ENCODE measurements at places on chromosomes 1 and 21. TPM values are rescaled to one million over a fixed set of nuclear protein-coding genes. Genes with fewer than 3 reads are reported as not detected.

GRCh38 chr1:45334308-45335245, 5.4 kb upstream of the TOE1 start:
- H3K36me3 ChIP-seq, result peaks cover 47% of the 10 kb centered on the region
- peak; percentile 83 for DNase-seq
- H3K27ac ChIP-seq, result no peak overlapping the region
- H3K4me1 ChIP-seq, result peaks cover 3% of the 10 kb centered on the region
- no peaks in the 10 kb centered on the region for H3K27me3 ChIP-seq

SPRR2A gene
- not detected for total RNA-seq

FAM163A gene
- not detected for total RNA-seq

GRCh38 chr1:61412601-61413000, 312.3 kb downstream of the TM2D1 start:
- H3K4me1 ChIP-seq, result no peaks in the 10 kb centered on the region
- DNase-seq, result no peak
- H3K27me3 ChIP-seq, result no peaks in the 10 kb centered on the region
- H3K36me3 ChIP-seq, result no peaks in the 10 kb centered on the region

HUNK gene
- 6.5 TPM for total RNA-seq

GRCh38 chr1:86018283-86018923, 138.2 kb downstream of the COL24A1 start:
- no peak overlapping the region for H3K4me3 ChIP-seq
- no peaks in the 10 kb centered on the region for H3K4me1 ChIP-seq
- no peak overlapping the region for H3K27ac ChIP-seq
- DNase-seq, result peak; percentile 54

PROK1 gene
- not detected for total RNA-seq

F13B gene
- total RNA-seq, result not detected

DNA sequence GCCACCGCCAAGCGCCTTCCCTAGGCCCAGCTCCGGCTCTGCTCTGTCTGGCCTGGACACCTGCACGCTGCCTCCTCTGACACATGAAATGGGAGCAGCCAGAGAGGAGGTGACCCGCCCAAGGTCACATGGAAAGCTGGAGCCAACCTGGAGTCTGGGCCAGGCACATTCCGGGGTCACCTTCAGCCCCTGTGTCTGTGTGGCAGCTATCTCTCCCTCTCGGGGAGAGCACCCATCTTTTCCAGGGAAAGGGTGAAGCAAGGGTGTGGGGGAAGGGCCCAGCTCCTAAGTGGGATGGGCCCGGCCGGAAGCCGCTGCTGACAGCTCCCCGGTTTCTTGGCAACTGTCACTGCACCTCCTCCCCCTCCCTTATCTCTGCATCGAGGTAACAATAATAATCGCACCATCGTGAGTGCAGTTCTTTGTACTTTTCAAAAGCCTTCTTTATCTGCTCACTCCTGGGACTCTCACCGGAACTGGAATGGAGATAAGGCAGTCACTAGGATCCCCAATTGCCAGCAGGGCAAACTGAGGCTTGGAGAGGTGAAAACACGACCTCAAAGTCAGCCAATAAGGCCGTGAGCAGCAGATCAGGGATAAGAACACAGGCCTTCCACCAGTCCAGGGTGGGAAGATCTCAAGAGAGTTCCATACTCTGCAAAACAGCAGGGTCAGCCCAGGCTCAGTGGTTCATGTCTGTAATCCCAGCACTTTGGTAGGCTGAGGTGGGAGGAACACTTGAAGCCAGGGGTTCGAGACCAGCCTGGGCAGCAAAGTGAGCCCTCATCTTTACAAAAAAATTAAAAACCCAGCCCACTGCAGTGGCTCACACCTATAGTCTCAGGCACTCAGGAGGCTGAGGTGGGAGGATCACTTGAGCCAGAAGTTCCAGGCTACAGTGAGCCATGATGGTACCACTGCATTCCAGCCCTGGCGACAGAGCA, 36.9 kb downstream of the RAP1GAP start:
- no peaks in the 10 kb centered on the region for H3K36me3 ChIP-seq
- DNase-seq, result no peak
- no peaks in the 10 kb centered on the region for H3K27me3 ChIP-seq
- no peak overlapping the region for H3K4me3 ChIP-seq

DNAJC28 gene
- total RNA-seq, result 5.8 TPM

- no peak overlapping the region for H3K4me3 ChIP-seq
- H3K36me3 ChIP-seq, result no peaks in the 10 kb centered on the region
- DNase-seq, result no peak
- no peak overlapping the region for H3K27ac ChIP-seq
Observed at GRCh38 chr1:240847325-240847724, 235.4 kb upstream of the GREM2 start.

WASF2 gene
- 107 TPM for total RNA-seq

PEX14 gene
- total RNA-seq, result 26.0 TPM

DNA sequence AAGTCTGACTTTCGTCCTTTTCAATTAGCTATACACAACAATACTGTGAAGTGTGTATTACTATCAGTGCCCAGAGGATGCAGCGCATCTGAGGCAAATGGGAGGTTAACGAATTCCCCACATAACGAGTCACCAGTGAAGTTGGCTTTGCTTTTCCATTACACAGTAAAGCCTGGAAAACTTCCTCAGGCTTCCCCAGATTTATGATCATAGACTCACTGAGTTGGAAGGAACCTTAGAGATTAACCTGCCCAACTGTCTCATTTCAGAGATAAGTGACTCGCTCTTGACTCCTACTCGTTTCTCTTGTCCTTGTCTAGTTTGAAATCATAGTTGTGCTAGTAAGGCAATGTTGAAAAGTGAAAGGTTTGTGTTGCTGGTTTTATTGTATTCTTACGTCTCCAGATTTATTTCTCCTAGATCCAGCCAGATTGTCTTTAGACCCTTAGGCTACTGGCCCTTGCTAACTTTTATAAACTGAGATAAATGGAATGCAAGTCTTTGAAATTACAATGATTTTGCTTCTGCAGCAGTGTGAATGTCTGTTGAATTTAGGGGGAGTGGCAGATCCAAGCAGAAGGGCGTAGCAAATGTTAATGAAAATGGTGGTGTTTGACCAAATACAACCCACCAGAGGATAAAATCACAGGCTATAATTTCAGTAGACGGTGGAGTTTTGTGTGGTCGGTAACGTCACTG, 17.3 kb downstream of the S1PR1 start:
- no peak overlapping the region for H3K27ac ChIP-seq
- H3K4me3 ChIP-seq, result no peak overlapping the region
- H3K27me3 ChIP-seq, result no peaks in the 10 kb centered on the region
- no peak for DNase-seq
- H3K4me1 ChIP-seq, result peaks cover 4% of the 10 kb centered on the region

DNA sequence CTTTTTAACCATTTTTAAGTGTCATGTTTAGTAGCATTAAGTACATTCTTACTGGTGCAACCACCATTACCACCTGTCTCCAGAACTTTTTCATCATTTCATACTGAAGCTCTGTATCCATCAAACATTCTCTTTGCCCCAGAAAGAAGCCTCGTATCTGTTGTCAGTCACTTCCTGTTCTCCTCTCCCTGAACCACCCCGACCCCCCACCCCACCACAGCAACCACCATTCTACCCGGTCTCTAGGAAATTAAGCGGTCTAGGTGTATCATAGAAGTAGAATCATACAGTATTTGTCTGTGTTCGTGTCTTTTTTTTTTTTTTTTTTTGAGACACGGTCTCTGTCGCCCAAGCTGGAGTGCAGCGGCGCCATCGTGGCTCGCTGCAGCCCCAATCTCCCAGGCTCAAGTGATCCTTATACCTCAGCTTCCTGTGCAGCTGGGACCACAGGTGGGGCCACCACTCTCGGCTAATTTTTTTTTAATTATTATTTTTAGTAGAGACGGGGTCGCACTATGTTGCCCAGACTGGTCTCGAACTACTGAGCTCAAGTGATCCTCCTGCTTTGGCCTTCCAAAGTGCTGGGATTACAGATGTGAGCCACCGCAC, 23.7 kb upstream of the EPHA8 start:
- H3K4me3 ChIP-seq, result no peak overlapping the region
- H3K36me3 ChIP-seq, result no peaks in the 10 kb centered on the region
- H3K27ac ChIP-seq, result no peak overlapping the region

DNA sequence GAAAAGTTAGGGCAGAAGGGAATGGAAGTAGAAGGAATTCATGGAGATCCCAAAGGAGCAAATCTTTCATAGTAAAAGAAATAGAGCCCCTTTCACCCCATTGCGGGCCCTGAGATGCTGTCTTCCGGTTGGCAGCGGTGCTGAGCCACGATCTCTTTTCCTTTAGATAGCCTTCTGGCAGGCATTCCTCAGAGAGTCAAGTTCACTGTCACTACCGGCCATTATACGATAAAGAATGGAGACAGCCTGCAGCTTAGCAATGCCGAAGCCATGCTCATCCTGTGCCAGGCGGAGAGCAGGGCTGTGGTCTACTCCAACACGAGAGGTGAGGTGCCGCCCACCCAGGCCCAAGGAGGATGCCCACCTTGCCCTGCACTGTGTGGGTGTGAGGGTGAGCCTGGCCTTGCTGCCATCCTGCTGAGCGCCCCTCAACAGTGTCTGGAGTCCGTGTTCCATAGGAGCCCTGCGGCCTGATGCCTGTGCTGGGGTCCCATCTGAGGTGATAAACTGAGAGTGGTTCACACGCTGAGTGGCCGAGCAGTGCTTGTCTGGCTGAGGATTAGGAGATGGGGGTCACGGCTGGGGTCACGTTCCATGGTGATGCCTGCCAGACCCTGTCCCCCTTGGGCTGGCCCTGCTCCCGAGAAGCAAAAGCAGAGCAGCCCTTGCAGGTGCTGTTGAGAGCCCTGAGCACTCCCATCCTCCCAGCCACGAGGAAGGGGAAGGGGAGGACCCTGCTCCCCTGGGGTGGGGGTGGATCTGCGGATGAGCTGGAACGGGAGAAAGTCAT, 20.4 kb upstream of the PWP2 start:
- H3K36me3 ChIP-seq, result peaks cover 84% of the 10 kb centered on the region
- DNase-seq, result peak; percentile 35
- no peak overlapping the region for H3K4me3 ChIP-seq
- H3K27me3 ChIP-seq, result no peaks in the 10 kb centered on the region

ADAMTS1 gene
- 20.4 TPM for total RNA-seq

DNA sequence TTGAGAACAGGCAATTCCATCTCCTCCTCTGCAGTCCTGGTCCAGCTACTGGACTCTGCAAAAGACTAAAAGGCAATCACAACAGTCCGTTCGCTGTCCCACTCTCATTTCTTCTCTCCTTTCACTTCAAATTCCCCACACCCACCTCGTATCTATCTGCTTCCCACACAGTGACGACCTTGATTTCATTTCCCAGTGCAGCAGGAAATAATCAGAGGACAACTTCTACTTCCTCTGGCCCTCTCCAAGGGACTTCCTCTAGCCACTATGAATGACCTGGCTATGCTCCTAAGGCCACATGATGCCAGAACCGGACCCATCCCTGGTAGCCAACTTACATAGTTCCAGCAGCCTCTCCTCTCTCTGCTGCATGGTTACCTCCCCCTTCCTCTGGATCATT, 8.0 kb downstream of the NOL9 start:
- H3K4me1 ChIP-seq, result no peaks in the 10 kb centered on the region
- H3K4me3 ChIP-seq, result no peak overlapping the region
- peaks cover 76% of the 10 kb centered on the region for H3K36me3 ChIP-seq
- H3K27me3 ChIP-seq, result no peaks in the 10 kb centered on the region
- no peak for DNase-seq

- no peaks in the 10 kb centered on the region for H3K4me1 ChIP-seq
- peaks cover 70% of the 10 kb centered on the region for H3K36me3 ChIP-seq
- no peak for DNase-seq
- no peak overlapping the region for H3K27ac ChIP-seq
Observed at GRCh38 chr1:160996178-160996577, 24.8 kb downstream of the F11R start.

FCGR2B gene
- total RNA-seq, result not detected

DNA sequence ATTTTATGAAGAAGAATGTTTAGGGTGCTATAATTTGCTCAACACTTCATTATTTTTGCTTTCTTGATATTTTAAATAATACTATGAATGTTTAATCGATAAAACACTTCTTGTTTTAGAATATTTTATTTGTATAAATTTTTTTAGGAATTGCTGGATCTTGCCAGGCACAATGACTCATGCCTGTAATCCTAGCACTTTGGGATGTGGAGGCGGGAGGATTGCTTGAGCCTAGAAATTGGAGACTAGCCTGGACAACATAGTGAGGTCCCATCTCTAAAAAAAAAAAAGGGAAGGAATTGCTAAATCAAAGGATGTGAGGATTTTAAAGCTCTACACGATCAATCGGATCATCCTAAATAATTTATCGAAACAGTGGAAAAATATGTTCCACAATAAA, 17.6 kb downstream of the RNF11 start:
- H3K27ac ChIP-seq, result no peak overlapping the region
- no peak for DNase-seq
- no peak overlapping the region for H3K4me3 ChIP-seq
- no peaks in the 10 kb centered on the region for H3K27me3 ChIP-seq
- no peaks in the 10 kb centered on the region for H3K36me3 ChIP-seq

DNA sequence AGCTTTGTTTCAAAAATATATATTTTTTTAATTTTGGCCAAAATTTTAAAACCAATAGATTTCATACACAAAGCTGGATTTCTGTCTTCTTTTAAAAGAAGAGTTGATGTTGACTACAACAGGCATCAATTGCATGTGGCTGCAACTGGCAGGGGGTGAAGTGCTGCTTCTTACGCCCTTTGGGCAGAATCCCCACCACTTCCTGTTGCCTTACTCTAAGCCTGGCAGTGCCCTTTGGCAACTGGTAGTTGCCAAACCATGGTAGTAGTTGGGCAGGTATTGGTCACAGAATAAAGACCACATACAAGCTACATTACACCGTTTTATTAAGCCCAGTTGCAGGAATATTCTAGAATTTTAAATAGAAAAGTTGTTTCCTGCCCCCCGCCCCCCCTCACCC, 17.0 kb downstream of the LAMC2 start:
- H3K36me3 ChIP-seq, result no peaks in the 10 kb centered on the region
- no peak for DNase-seq
- H3K27ac ChIP-seq, result no peak overlapping the region
- H3K27me3 ChIP-seq, result peaks cover 4% of the 10 kb centered on the region

DNA sequence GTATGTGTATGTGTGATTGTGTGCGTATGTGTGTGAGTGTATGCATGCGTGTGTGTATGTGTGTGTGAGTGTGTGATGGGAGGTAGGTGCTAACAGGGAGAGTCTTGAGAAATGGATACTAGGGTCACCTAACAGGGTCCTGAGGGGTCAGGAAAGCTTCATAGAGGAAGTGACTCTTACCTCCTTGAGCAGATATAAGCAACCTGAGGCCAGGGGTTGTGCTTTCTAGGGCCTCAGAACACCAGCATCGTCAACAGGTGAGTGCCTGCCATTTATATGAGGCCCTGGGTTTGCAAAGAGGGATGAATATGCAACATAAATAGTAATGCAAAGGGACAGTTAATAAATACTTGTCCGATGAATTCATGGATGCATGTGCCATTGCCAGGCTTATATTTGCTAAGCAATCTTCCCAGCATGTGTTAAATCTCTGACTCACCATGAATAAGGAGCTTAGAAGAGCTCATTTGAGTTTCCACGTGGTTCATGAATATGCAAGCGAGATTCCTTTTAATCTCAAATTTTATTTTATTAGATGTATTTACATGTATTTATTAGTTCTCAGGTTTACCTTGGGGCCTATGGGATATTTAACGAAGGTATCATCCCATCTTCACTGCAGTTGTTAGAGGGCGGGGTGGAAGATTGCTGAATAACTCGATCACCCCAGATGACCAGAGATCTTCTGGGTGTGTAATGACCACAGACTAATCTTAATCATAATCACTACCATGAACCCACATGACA, 438.3 kb downstream of the CAMTA1 start:
- H3K36me3 ChIP-seq, result no peaks in the 10 kb centered on the region

Data from endodermal cell (in vitro differentiated cells).